ENCODE measurements at places on chromosomes 12 and 14.

- DNase-seq: no peak
Measured at GRCh38 chr12:91098941-91099340, 12.4 kb downstream of the LUM start.

- DNase-seq: no peak
Measured at GRCh38 chr12:126742241-126742641, 1524.7 kb upstream of the TMEM132C start.

GRCh38 chr14:75860561-75861160 is 121.1 kb downstream of the TGFB3 start:
- DNase-seq: no peak

- DNase-seq: no peak
Measured at GRCh38 chr12:124560146-124560890, 7.1 kb downstream of the NCOR2 start.

GRCh38 chr12:49010092-49010668 is 8.4 kb downstream of the PRKAG1 start:
- no peak for DNase-seq

DNA sequence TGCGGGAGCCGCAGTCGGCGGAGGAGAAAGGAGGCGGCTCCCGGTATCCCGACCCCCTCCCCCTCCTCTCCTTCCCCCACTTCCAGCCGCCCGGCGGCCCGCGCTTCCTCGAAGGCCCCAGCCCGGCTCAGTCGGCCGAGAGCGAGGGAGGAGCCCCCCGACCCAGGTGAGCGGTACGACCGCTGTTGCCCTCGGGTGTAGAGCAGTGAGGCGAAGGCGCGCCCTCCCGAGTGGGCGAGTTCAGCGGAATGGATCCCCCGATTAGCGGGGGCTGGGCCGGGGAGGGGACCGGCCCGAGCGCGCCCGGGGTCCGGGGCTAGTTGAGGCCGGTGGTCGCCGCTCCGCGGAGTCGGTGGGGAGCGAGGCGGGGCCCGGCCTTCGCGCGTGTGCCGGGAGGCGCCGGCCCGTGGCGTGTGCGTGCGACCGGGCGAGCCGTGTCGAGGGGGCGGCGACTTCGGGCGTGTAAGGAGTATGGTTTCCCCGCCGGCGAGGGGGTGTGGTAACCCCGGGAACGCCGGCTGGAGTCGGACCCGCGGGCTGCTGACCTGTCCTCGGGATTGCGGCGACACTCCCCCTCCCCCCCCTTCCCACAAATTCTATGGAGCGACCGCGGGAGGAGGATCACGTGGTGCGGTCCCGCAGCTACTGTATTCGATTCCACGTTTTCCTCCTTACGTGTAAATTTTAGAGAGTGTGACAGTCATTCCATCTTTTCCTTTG is 501 bp downstream of the RIMKLB start:
- DNase-seq: peak; percentile 9

- DNase-seq: no peak
Measured at GRCh38 chr14:94636744-94637412, 24.7 kb downstream of the SERPINA3 start.

DNA sequence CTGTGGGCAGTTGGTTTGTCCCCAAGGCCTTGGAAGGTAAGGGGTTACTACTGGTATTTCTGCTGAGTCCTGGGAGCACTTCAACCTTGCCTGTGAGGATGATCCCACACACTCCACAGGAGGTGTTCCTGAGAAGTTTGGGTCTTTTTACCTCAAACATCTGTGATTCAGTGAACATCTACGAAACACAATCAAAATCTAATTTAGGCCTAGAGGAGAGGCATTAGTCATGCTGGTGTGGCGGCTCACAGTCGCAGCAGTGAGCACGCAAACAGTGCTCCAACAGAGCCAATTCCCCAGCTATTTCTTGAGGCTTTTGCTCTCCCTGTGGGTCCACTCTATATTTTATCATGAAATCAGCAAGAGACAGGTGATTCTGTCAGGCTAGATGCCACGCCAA is 107.6 kb downstream of the APAF1 start:
- DNase-seq: no peak

Measured in NCI-H2081 (cell line).